ENCODE measurements at places on chromosomes 1 and 21. TPM values are rescaled to one million over a fixed set of nuclear protein-coding genes. Genes with fewer than 3 reads are reported as not detected.

Gene SPRR1A
- not detected for total RNA-seq

Gene RBP7
- total RNA-seq = 8.5 TPM

Gene FCRL2
- 1.3 TPM for total RNA-seq

DNA sequence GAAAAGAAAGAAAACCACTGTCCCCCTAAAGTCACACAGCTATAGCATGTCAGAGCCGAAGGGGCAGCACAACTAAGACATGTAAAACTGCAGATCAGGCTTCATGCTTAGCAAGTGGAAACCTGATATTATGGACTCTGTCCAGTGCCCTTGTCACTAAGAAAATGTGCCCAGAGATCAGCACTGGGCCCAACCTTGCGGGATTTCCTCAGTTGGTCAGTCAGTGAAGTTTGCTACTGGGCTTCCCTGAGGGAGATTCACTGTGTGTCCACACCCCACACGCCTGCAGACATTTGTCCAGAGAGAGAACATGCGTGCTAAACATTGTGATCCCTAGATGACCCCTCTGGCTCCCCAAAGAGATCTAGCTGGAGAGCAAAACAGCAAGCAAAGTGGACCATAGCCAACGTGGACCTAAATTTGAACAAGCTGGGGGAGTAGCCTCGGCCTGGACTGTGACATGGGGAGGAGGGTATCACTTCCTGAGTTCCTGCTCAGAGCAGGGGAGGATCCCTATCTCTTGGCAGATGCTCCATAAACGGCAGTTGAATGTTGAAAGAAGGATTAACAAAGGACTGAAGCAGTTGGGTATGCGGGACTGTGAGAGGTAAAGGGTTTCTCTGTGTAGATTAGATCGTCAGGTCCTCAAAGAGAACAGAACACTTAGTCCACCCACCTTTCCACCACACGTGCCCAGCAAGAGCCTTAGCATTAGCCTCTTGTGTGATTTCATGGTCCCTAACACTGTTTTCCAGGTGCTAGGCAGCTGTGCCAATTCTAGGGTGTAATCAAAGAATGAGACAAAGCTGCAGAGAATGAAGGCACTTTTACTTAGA, 53.6 kb downstream of the GLUL start:
- H3K36me3 ChIP-seq = no peaks in the 10 kb centered on the region
- DNase-seq = no peak
- no peaks in the 10 kb centered on the region for H3K27me3 ChIP-seq
- no peak overlapping the region for H3K27ac ChIP-seq

DNA sequence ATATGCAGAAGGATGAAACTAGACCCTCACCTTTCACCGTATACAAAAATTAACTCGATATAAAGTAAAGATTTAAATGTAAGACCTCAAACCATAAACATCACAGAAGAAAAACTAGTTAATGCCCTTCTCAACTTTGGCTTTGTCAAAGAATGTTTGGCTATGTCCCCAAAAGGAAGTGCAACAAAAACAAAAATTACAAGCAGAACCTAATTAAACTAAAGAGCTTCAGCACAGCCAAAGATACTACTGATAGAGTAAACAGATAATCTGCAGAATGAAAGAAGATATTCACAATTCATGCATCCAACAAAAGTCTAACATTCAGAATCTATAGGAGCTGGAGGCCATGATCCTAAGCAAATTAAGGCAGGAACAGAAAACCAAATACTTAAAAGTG, 824.6 kb upstream of the NEGR1 start:
- no peaks in the 10 kb centered on the region for H3K27me3 ChIP-seq
- no peaks in the 10 kb centered on the region for H3K36me3 ChIP-seq
- no peak for DNase-seq
- no peak overlapping the region for H3K4me3 ChIP-seq
- H3K4me1 ChIP-seq = no peaks in the 10 kb centered on the region

GRCh38 chr21:45582128-45582527, 39.9 kb upstream of the SLC19A1 start:
- peak; percentile 37 for DNase-seq
- peaks cover 14% of the 10 kb centered on the region for H3K27me3 ChIP-seq
- no peak overlapping the region for H3K4me3 ChIP-seq
- peaks cover 6% of the 10 kb centered on the region for H3K4me1 ChIP-seq

- peak; percentile 69 for DNase-seq
- peaks cover 22% of the 10 kb centered on the region for H3K27me3 ChIP-seq
- H3K27ac ChIP-seq = no peak overlapping the region
- H3K4me1 ChIP-seq = peaks cover 13% of the 10 kb centered on the region
- peaks cover 15% of the 10 kb centered on the region for H3K36me3 ChIP-seq
Observed at GRCh38 chr1:35568975-35569395, 4.1 kb upstream of the TFAP2E start.

- H3K4me1 ChIP-seq = no peaks in the 10 kb centered on the region
- no peak overlapping the region for H3K27ac ChIP-seq
- DNase-seq = no peak
- H3K27me3 ChIP-seq = no peaks in the 10 kb centered on the region
Observed at GRCh38 chr1:98793136-98793535, 131.6 kb downstream of the SNX7 start.

DNA sequence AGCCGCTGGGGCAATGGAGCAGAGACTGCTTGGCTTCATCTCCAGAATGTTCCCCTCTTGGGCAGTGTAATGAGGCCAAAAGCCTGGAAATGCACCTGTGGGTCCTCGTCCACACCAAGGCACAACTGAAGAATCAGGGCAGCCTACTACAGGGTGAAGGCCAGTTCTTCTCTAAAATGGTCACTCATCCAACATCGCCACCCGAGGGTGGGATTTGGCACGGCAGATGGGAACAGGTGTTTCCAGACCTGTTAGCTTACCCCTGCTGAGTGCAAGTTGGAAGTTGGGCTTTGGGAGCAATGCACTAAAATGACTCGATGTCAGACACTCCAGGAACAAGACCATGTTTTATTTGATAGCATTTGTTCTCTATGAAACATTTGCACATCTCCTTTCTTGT, 543.7 kb downstream of the NPHP4 start:
- no peak overlapping the region for H3K4me3 ChIP-seq
- H3K27ac ChIP-seq = no peak overlapping the region
- DNase-seq = no peak

DNA sequence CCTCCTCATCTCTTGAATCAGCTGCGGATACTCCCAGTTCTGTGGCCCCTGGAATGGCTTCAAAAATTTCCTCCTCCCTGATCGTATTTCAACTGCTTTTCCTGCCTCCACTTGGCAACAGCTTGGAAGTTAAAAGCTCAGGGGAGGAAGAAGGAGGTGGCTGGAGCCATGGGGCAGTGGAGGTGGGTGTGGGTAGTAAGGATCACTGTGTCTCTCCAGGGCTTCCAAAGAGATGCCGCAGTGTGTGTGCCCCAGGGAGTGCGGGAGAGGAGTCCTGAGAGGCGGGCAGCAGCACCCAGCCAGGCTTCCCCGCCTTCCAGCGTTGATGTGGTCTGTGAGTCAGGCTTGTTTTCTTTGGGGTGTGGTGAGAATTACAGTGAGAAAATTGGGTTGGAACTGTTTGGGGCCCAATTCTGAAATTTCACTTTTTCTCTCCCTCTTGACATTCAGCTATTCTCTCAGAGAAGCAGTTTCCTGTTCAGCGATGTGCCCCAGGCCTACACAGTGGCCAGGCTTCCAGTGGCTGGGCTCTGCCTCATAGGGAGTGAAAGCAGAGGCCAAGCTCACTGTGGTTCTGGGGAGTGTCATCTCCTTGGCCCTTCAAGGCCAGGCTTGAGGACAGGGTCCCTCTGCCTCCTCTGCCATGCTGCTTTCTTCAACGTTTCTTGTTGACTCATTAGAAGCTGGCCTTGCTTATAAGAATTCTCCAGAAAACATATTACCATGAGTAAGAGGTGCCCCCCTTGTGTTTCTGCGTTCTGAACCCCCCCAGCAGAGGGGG, 69.0 kb downstream of the PGM1 start:
- peaks cover 8% of the 10 kb centered on the region for H3K36me3 ChIP-seq
- no peaks in the 10 kb centered on the region for H3K27me3 ChIP-seq
- H3K27ac ChIP-seq = no peak overlapping the region
- H3K4me3 ChIP-seq = no peak overlapping the region
- no peak for DNase-seq

Measured in lower lobe of right lung (tissue), 2 donors.